Lung microvascular endothelial cell (primary cell): ENCODE measurements at places on chromosomes 2 and 18. TPM values are rescaled to one million over a fixed set of nuclear protein-coding genes. Genes with fewer than 3 reads are reported as not detected.

The BMP10 gene
- not detected in 2 replicates for total RNA-seq

The TUBB8B gene
- not detected in 2 replicates for total RNA-seq

DNA sequence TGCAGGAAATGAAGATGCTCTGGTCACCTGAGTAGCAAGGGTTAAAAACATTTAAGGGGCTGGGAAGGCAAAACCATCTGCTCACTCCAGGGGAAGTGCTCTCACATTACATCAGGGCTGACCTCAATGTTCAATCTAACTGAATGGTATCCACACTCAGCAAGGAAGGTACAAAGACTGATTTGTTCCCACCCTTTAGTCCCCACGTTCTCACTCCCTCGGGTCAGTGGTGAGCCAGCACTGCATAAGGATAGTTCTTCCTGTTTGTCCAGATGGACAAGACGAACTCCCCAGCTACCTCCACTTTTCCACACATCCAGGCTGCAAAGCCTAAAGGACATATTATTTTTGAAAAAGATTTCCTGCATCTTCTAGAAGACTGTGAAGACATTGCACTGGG, 126.6 kb upstream of the SLC14A2 start:
- DNase-seq, result no peak

GRCh38 chr2:38605298-38605830, 2.6 kb upstream of the HNRNPLL start:
- DNase-seq, result no peak

DNA sequence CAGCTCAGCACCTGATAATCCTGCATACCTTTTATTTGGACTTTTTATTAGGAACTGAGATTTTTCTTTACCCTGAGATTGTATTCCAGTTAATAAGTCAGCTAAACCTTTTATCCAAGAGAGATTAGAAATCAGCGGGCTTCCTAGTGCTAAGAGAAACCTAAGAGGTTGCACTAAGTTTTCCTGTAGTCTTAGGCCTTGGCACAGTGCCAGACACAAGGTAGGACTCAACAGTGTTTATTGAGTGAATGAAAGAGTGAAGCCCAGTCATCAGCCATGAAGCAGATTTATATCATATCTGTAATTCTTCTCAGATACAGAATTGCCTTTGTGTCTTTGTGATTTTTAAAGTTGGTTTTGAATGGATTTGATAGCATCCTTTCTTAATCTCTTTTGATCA, 13.6 kb downstream of the OTX1 start:
- DNase-seq, result no peak
